ENCODE measurements at places on chromosomes 11 and 22. TPM values are rescaled to one million over a fixed set of nuclear protein-coding genes. Genes with fewer than 3 reads are reported as not detected.

GRCh38 chr11:43507171-43507570, 148.5 kb downstream of the TTC17 start:
- no peak overlapping the region for H3K4me3 ChIP-seq
- peaks cover 5% of the 10 kb centered on the region for H3K27me3 ChIP-seq
- DNase-seq: no peak
- no peak overlapping the region for H3K27ac ChIP-seq
- peaks cover 18% of the 10 kb centered on the region for H3K4me1 ChIP-seq

CCDC15 gene
- 2.4 TPM for total RNA-seq

CAPN5 gene
- total RNA-seq: 29.7 TPM

BIK gene
- total RNA-seq: 0.97 TPM

DSCAML1 gene
- total RNA-seq: 3.8 TPM

All from endothelial cell (in vitro differentiated cells).